Naive B cell (primary cell): ENCODE measurements at places on chromosomes 3 and 15. TPM values are rescaled to one million over a fixed set of nuclear protein-coding genes. Genes with fewer than 3 reads are reported as not detected.

HYKK gene
- not detected for polyA plus RNA-seq

DNA sequence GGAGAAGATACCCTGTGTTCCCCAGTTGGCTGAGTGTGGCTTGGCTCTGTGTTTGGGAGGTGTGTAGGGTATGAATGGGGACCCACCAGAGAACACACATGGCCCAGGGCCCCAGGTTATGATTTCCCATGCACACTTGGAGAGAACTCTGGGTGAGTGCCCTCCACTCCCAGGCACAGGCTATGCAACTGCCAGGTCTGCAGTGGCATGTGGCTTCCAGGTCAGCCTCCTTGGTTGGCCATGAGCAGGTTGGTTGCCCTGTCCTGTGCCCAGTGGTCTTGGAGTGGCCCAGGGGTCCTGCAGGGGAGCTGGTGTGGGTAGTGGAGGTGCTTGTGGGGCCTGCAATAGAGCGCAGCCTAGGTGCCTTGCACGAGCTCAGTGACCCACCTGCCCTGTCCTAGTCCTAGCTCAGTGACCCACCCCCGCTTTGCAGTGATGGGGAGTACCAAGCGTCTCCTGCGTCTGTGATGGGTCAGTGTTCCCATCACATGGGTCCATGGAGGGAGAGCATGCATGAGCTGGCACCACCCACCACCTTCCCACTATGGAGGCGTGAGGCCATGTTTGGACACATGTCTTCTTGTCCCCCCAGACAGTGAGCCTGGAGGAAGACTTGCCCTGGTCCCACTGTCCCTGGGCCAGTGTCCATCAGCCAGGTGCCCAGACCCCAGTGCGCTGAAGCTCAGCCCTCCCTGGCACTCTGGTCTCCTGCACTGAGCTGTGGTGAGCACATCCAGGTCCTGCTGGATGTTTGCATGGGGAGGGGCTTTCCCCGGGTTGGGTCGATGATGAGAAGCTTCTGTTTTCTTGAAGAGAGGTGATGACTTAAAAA is 217.3 kb downstream of the SNRPN start:
- no peak for DNase-seq

DNA sequence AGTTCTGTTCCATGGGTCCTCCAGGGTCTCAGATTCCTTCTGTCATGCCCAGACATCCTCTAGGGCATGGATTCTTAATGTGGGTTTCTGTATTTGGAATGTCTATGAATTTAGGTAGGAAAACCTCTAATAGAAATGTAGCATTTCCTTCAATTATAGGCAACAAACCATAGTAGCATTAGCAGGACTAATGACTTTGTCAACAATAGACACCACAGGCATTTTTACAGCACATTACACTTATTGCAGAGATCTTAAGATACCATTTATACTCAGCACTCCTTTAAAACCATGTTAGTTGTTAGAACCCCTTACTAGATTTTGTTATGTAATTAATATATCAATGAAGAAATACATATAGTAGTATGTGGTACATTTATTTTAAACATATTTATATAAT is 77.8 kb upstream of the TBC1D5 start:
- DNase-seq = no peak

DNA sequence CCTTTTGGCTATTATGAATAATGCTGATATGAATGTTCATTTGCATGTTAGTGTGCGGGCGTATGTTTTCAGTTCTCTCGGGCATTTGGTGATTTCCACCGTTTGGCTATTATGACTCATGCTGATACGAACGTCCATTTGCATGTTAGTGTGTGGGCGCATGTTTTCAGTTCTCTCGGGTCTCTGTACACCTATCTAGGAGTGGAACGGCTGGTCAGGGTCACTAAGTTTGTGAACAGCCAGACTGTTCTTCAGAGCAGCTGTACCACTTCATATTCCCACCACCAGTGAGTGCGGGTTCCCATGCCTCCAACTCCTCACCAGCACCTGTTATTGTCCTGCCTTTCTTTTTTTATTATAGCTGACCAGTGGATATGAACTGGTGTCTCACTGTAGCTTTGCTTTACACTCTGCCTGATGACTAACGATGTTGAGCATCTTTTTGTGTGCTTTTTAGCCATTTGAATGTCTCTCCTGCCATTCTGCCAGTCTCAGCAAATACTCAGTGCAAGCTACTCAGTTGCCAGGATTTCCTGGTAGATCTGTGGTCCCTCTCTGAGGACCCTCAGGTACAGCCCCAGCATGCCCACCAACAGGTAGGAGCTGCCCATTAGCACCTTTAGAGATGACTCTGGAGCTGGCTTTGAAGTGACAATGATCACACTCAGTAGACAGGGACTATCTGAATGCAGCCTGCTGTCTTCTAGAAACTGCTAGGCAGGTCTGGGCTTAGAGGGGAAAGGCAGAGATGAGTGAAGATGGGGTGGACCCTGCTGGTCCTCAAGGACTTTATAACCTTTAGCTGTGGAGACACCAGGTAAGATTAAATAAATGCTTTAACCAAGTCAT is 141.1 kb downstream of the XXYLT1 start:
- DNase-seq = peak; percentile 47

ZNF385D gene
- not detected for polyA plus RNA-seq

GRCh38 chr15:100125401-100126191 is 216.2 kb downstream of the ADAMTS17 start:
- DNase-seq = no peak

- DNase-seq = no peak
Observed at GRCh38 chr15:58167095-58167691, 29.0 kb downstream of the AQP9 start.

ESYT3 gene
- not detected for polyA plus RNA-seq
